Left colon (tissue), 2 donors: ENCODE measurements at places on chromosomes 12 and 14.

DNA sequence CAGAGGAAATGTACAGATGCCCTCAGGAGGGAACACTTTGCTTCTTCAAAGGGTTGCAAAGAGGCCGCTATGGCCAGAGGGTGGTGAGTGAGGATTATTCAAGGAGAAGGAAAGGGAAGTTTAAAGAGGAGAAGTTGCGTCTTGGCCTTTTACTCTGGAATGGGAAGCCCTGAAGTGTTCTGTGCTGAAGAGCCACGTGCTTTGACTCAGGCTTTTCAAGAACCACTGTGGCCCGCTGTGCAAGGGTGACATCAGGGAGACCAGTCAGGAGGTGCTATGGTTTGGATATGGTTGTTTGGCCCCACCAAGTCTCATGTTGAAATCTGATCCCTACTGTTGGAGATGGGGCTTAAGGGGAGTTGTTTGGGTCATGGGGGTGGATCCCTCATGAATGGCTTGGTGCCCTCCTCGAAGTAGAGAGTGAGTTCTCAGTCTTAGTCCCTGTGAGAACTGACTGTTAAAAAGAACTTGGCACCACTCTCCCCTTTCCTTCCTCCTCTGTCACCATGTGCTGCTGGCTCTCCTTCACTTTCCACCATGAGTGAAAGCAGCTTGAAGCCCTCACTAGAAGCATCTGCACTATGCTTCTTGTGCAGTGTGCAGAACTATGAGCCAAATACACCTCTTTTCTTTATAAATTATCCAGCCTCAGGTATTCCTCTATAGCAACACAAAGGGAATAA, 66.1 kb upstream of the DUSP6 start:
- DNase-seq, result no peak

DNA sequence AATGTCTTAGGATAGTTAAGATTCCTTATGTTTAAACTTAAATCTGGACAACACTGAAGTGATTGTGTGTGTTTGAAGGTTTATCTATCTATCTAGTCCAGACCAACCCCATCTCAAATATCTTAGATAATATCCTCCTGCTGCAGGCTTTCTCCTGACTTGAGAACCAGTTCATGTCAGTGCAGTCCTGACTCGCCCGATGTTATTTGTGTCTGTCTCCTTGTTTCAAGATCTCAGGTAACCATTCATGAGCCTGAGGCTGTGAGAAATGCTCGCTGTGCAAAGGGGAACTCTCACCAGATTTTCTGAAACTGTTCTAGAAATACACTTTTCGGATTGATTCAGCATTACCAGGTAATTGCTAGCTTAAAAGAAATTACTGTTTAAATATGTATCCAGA, 356.2 kb downstream of the SNAPC1 start:
- no peak for DNase-seq

GRCh38 chr12:63822352-63822751, 22.1 kb upstream of the SRGAP1 start:
- DNase-seq, result no peak

DNA sequence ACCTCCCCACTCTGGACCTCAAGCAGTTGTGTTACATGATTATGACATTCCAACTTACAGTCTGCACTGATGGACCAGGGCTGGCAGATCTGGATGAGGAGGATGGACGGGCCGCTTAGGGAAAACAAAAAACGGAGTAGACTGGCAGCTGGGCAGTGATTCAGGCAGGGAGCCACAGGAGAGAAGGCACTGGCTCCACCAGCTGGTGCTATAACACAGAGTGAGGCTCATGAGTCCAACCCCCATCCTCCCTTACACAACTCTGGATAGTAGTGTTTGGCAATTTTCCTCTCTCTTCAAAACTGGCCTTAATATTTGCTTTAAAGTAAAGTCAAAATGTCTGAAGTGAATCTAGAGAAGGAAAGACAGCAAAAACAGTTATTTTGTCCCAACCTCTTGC, 9.7 kb upstream of the RIC8B start:
- DNase-seq, result no peak

- DNase-seq, result no peak
Observed at GRCh38 chr12:69991690-69992288, 166.8 kb downstream of the MYRFL start.

- no peak for DNase-seq
Observed at GRCh38 chr14:73623504-73624054, 11.3 kb downstream of the ACOT6 start.

DNA sequence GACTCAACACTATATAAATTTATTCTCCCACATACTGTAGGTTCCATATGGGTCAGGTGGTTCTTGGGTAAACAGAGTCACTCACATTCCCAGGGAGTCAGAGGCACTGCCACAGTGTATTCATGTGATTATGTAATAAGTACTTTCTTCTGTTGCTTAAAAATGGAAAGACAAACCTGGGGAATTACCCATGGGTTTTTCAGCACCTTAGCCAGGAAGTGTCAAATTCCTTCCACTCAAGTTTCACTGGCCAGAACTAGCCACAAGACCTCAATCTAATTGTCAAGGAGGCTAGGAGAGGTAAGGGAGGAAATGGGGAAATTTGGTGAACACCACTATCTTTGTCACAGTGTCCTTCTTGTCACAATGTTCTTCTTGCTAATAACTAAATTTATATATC, 333.2 kb upstream of the MDGA2 start:
- no peak for DNase-seq

- no peak for DNase-seq
Observed at GRCh38 chr12:97322388-97322787, 140.2 kb upstream of the RMST start.

- DNase-seq, result no peak
Observed at GRCh38 chr12:5371631-5372030, 60.3 kb upstream of the NTF3 start.

- DNase-seq, result no peak
Observed at GRCh38 chr14:28709571-28710305, 56.8 kb upstream of the FOXG1 start.

GRCh38 chr14:105460616-105461015, 14.0 kb upstream of the CRIP2 start:
- DNase-seq, result no peak

GRCh38 chr14:84874436-84874835, 655.5 kb upstream of the FLRT2 start:
- DNase-seq, result no peak

DNA sequence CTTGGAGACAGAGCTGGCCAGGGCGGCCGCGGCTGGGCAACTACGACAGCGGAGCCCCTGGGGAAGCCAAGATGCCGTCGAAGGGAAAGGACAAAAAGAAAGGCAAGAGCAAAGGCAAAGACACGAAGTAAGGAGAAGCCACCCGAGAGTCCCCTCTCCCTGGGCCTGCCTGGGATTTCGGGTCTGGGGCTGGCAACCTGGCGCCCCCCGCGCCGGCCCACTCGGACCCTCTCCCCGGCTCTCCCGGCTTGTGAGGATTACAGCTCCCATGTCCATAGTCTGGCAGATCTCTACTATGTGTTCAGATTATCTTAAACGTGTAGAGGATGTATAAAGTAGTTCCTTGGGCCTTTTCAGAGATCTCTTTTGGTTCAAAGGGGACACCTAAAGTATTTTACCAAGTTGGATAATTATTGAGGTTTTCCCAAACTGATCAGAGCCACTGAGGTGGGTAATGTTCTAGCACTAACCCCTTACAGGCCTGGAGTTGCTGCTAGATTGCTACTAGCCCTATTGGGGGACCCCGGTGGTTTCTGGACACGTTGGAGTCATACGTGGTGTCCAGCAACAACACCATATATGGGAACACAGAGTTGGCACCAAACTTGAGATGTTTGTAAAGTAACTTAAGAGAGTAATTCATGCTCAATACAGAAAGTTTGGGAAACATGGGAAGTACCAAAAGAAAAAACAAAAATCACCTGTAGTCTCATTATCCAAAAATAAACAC, 424 bp downstream of the BBOF1 start:
- DNase-seq, result no peak

GRCh38 chr14:69750495-69750894, 16.4 kb upstream of the SRSF5 start:
- DNase-seq, result no peak

GRCh38 chr14:104595116-104595675, 9.4 kb downstream of the TMEM179 start:
- no peak for DNase-seq

DNA sequence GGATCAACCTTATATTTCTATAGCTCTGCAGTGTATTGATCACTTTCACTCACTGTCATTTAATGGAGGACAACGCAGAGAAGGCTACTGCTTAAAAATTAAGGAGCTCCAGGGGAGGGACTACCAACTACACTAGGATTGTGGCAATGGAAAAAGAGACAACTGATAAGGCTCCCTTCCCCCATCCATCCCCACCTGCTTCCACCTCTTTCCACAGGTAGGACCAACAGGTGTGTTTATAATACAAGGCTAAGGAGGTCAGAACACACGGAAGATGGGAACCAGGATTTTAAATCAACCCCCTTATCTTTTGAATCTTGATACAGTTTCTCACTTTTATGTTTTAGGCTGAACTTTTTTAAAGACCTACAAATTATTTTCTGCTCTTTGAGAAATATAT, 90.8 kb downstream of the STAB2 start:
- no peak for DNase-seq

- DNase-seq, result no peak
Observed at GRCh38 chr14:73997108-73997943, 21.8 kb downstream of the ENTPD5 start.

GRCh38 chr14:84670796-84671195, 859.1 kb upstream of the FLRT2 start:
- DNase-seq, result no peak

DNA sequence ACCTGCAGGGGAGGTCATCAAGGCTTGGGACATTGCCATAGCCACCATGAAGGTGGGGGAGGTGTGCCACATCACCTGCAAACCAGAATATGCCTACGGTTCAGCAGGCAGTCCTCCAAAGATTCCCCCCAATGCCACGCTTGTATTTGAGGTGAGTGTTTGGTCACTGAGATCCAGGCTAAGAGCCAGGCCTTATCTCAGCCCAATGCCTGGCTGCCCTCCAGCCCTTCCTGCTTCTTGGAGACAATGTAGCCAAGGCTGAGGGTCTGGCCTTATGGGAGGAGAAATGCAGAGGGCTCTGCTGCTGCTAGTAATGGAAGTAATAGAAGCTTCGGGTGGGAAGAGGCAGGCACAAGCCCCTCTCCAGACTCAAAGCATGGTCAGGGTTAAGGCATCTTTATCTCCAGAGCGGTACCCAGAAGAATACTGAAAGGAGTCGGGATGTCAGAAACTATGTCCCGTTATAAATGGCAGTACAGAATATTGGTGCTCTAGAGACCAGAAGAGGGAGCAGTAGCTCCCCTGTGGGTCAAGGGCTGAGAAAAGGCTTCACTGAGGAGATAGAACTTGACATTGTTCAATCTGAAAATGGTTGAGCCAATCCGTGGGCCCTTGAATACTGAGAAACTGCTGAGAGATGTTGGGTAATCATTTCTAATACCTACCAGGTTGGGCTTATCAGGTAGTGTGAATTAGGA, 3.1 kb downstream of the FKBP4 start:
- DNase-seq, result no peak

GRCh38 chr14:53093206-53093605, 59.9 kb downstream of the DDHD1 start:
- DNase-seq, result no peak

DNA sequence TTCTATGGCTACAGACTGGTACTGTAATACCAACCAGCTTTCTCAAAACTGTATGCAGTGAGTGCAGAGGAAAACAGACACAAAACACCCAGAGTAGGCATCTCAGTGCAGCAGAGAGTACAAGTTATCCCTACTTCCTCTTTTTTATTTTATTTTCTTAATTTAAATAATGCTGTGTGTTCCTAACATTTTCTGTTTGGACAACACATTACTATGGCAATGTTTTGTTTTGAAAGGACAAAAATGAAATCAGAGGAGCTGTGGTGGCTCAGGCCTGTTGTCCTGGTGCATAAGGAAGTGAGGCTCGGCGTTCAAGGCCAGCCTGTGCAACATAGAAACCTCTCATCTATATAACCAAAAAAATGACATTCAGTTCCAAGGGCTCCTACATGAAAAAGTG, 33.7 kb upstream of the SELPLG start:
- DNase-seq, result no peak

GRCh38 chr14:75522224-75522982, at the start of gene BATF:
TSS of gene BATF (plus strand) at chr14:75522469. CDS start at chr14:75522683, 214 bp downstream.
- peak; percentile 44 for DNase-seq

GRCh38 chr12:98296462-98297079, 218.8 kb upstream of the TMPO start:
- no peak for DNase-seq

DNA sequence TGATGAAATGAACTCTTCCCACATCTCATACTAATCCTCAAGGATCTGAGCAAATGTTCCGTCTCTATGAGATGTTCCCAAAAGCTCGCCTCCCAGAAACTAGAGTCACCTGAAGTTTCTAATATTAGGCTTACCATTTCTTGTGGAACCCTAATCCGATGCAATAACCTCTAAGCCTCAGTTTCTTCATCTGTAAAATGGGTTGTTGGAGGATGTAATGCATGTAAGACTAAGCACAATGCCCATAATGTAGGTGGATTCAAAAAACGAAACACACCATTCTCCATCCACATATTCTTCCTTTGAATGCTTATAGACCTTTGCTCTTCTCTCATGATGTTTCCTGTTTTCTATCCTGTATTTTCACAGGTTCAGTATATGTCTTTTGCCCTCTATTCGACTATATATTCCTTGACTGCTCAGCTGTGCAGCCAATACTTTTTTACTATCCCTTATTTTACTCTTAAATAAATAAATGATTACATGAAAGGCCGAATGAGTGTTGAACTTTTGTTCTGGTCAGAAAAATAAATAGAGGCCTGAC, 307.3 kb upstream of the G2E3 start:
- DNase-seq, result no peak

- DNase-seq, result no peak
Observed at GRCh38 chr12:103905730-103906349, 24.4 kb upstream of the HSP90B1 start.

- no peak for DNase-seq
Observed at GRCh38 chr12:49843876-49844437, 1.1 kb upstream of the BCDIN3D start.

GRCh38 chr14:35335388-35336092, 43.4 kb downstream of the PSMA6 start:
- peak; percentile 95 for DNase-seq

- no peak for DNase-seq
Observed at GRCh38 chr12:58086006-58086405, 144.6 kb downstream of the ATP23 start.

DNA sequence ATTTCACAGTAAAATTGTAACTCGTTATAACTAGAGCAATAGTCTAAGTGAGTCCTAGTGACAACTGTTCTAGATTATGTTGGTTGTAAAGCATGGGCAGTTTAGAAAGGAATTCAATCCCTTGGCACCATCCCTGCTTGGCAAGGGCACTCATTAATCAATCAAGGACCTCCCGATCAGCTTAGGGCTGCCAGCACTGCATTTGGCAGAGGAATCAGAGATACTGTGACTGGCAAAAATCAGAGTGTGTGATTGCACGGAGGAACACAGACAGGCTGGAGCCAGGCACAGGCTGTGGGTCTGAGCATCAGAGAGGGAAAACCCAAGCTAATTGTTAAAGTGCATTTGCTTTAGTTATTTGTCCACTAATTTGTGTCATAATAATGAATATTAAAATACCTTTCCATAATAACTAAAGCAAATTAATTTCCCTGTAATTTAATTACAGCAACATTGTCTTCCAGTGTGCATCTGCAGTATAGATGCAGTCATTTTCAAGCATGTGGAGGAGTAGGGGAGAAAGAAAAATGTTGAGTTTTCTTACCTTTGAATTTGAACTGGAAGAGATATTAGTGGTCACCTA, 3.2 kb upstream of the EGLN3 start:
- no peak for DNase-seq
